ENCODE measurements at places on chromosomes 7 and 10. TPM values are rescaled to one million over a fixed set of nuclear protein-coding genes. Genes with fewer than 3 reads are reported as not detected.

GRCh38 chr7:121544726-121545125 lies 148.6 kb upstream of the FAM3C start:
- no peak for DNase-seq

The VWA2 gene
- 20.8 TPM for total RNA-seq

- DNase-seq: no peak
Measured at GRCh38 chr10:126568809-126569385, 101.6 kb downstream of the C10orf90 start.

DNA sequence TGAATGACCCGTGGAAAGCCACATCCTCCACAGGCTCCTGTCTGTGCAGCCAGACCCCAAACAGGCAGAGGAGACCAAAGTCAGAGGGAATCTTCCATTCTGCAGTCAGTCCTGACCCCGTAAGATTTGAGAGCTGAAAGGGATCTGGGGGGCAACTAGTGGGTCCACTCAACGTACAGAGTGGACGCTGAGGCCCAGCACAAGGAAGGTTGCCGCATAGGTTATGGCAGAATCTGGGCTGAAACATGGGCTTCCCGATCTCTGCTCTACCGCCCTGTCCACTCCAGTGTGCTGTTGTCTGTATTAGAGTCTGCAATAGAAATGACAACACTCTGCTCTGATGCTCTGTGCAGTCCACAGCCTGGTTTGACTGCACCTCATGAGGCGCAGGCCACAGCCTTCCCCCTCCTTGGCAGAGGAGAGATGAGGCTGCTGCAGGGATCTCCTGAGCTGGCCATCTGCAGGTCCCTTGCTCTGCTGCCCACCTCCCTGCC lies 7.9 kb upstream of the ZNF22 start:
- no peak for DNase-seq

DNA sequence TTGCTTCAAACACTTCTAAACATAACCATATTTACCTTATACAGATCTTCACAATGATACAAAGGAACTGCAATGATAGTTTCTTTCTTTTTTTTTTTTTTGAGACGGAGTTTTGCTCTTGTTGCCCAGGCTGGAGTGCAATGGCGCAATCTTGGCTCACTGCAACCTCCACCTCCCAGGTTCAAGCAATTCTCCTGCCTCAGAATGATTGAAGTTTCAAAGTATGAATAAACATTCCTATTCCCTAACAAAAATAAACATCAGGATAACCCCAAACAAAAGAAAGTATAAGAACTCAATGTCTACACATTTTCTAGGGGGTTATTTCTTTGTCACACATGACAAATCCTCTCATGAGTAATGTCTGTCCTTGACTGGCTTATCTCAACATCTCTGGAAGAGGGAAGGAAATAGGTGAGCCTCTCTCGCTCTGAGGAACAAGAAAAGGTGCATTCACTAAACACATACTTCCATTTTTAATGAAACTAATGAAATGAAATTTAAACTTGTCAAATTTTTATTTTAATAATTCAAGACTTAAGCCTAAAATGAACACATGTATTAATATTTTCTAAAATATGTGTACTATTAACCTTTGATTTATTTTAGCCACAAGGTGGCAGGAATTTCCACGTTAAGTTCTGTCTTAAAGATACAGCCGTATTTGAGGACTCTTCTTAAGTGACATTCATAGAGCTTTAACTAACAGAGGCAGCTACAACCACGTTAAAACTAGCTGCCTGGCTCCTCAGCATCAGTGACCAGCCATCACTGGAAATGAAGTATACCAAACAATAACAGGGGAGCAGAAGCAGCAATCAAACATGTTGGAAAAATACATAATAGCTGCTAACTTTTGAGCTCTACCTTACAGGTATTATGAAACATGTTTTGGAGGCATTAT lies 58.3 kb downstream of the MALSU1 start:
- DNase-seq: no peak

The TWIST1 gene
- total RNA-seq: not detected

GRCh38 chr7:27739301-27739908 lies 557 bp upstream of the TAX1BP1 start:
- DNase-seq: no peak
